Natural killer cell treated with Interleukin-12 subunit alpha and Interleukin-12 subunit beta and Interleukin-15 and Interleukin-18, amount 100 ng/mL, for 72 hours (primary cell): ENCODE measurements at places on chromosomes 1 and 21.
A peak's percentile ranks its signal among the peaks of the same experiment; 100 is the strongest.

DNA sequence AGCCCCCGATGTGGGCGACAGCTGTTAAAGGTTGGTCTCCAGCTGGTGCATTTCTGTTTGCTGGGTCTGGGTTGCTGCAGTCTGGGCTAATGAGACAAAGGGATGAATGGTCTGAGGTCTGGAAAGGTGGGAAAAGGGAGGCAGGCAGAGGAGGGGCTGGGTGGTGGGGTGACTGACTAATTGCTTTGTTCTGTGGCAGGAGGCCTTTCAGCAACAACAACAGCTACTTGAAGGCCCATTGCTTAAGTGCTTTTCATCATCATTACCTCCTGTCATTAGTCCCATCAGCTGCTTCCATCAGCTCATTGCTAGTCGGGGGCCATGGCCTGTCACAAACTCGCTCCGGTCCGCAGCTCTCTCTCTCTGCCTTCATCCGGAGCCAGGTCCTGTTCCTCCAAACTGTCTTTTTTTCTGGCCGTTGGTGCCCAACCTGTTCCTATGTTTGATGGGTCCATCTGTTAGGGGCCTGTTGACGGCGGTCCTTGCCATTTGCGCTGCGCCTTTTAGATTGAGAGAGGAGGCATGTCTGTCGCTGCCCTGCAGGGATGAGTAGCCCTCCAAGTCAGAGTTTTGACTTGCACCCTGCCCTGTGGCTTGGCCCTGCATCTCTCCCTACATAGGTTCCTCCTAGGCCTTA is 105.6 kb upstream of the PLXNA2 start:
- DNase-seq = no peak

DNA sequence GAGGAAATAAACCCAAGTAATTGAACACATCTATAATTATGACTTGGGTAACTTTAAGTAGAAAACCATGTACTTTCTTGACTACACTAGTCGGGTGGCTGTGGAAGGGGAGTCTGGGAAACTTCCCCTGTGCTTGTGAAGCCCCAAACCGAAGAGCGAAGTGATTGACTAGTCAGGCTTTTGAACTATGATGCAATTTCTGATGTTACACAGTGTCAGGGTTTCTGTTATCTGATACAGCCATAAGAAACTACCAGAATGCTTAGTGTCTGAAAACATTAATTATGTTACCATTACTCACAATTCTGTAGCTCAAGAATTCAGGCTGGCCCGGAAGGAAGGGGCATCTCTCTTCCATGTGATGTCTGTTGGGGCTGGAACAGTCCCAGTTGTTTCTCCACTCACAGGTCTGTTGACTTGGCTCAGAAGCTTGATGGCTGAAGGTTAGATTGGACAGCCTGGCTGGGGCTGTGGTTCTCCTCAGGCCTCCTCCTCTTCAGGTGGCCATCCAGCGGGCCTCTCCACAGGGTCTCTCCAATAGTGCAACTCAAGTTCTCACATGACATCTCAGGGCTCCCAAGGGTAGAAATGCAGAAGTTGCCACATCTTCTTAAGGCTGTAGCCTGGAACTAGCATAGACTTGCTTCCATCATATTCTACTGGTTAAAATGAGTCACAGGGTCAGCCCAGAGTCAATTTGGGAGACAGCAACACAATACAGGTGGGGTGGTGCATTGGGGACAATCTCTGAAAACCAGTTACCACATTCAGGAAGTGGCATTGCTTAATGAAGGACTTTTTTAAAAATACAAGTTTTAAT is 8.3 kb upstream of the C8B start:
- peak; percentile 64 for DNase-seq

- DNase-seq = no peak
Measured at GRCh38 chr1:54355931-54356679, 50.1 kb downstream of the SSBP3 start.

DNA sequence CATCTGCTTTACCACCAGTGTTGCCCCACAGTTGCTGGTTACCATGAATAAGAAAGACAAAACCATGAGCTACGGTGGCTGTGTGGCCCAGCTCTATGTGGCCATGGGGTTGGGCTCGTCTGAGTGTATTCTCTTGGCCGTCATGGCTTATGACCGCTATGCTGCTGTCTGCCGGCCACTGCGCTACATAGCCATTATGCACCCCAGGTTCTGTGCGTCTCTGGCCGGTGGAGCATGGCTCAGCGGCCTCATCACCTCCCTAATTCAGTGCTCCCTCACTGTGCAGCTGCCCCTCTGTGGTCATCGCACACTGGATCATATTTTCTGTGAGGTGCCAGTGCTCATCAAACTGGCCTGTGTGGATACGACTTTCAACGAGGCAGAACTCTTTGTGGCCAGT is 14.0 kb downstream of the OR2G6 start:
- DNase-seq = no peak

- DNase-seq = no peak
Measured at GRCh38 chr1:43098200-43098599, 73.9 kb downstream of the EBNA1BP2 start.

DNA sequence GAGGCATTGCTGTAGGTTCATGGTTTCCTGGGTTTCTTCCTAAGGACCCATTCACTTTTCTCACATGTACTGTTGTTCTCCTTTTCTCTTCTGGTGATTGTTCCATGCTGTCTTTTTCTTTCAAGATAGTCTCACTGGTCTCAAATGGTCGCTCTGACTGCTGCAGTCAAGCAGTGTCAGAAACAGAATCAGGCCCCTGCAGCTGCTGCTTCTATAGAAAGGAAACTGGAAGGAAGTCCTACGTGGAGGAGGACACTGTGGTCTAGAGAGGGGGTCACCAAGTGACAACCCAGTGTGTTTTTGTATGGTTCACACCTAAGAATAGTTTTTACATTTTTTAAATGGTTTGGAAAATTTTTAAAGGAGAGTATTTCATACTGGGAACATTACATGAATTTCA is 2.4 kb downstream of the NECAP2 start:
- DNase-seq = no peak

GRCh38 chr1:31306278-31306677 is 9.4 kb downstream of the ZCCHC17 start:
- DNase-seq = no peak

DNA sequence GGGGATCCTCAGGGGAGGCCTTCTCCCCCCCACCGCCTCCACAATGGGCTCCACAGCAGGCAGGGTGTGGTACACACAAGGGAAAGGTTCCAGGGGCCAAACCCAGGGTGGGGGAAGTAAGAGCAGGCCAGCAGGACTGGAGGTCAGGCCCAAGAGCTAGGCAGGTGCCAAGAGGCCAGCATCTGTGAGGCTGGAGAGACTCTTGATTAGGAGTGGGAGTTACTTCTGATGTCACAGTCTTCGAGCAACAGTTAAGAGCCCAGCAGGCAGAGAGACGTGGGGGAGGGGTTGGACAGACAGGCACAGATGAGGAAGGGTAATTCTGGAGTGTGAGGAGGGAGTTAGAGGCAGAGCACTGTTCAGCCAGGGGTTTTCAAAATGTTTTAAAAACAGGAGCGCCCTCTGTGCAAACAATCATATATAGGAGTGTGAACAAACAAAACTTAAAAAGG is 55.8 kb downstream of the SLC9A1 start:
- no peak for DNase-seq

- DNase-seq = no peak
Measured at GRCh38 chr1:167900907-167901306, 13.0 kb downstream of the ADCY10 start.

DNA sequence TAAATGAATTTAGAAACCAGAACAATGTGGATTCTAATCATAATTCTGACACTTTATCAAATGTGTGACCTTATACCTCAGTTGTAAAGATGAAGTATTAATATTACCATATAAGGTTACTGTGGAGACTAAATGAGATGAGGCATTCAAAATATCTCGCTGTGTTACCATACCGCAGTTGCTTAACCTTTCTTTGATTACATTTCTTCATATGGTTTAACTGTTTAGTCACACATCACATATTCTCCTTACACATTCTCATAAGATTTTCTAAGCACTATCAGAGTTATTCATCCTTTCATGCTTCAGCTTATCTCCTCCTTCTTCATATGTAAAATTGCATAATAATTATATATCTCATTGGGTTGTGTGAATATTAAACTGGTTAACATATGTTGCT is 88.9 kb downstream of the LRRC53 start:
- no peak for DNase-seq

DNA sequence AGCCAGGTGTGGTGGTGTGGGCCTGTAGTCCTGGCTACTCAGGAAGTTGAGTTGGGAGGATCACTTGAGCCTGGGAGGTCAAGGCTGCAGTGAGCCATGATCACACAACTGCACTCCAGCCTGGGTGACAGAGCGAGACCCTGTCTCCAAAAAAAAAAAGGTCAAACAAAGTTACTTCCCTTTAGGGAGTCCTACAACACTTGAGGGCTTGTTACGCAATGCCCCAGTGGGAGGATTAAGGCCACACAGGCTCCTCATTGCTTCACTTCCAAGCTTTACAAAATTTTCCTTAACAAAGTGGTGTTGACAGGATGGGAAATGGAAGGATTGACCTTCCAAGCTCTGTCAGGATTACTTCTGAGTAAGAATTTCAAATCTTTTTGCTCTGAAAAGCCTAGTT is 6.2 kb upstream of the EXTL1 start:
- no peak for DNase-seq

DNA sequence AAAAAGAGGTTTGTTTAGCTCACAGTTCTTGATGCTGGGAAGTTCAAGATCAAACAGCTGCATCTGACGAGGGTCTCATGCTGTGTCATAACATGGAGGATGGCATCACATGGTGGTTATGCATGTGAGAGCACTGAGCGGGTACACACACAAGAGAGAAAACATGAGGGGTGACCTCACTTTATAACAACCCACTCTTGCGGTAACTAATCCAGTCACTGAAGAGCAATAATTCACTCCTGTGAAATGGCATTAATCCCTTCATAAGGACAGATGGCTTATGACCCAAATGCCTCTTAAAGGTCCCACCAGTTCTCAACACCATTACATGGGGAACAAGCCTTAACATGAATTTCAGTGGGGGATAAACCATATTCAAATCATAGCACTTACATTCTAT is 23.2 kb upstream of the CHIT1 start:
- no peak for DNase-seq

DNA sequence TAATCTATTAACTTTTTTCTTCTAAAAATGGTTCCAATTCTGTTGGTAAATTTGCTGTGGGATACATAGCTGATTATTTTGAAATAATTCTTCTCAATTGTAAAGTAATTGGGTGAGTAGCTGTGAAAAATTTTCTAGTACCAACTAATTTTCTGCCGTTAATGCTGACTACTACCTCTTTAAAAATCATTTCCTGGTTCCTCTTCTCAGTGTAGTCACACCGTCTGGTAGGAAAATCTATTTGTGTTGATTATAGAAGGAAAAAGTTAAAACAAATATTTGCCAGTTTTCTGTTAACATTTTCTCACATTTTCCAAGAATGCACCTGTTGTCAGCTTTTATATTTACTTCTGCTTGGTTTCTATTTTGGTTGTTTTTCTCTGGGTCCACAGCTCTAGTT is 82.0 kb downstream of the MAP3K21 start:
- no peak for DNase-seq

DNA sequence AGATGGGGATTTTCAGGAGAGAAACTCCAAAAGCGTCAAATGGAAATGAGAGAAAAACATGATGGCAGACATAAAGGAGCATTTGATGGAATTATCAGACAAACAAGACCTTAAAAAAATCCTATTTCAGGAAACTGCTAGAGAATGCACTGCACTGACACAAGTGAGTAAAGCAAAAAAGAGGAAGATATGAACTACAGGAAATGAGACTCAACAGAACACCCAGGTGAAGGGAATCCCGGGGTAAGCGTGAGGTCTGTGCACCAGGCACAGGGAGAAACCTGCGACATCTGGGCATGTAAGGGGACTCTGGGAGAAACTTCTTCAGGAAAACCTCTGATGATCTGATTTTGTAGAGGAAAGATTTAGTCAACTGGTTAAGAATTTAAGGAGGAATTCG is 2.8 kb downstream of the TARBP1 start:
- no peak for DNase-seq

- DNase-seq = no peak
Measured at GRCh38 chr1:64171246-64171645, 32.2 kb upstream of the UBE2U start.

- no peak for DNase-seq
Measured at GRCh38 chr1:31834501-31834900, 18.7 kb upstream of the SPOCD1 start.

- DNase-seq = no peak
Measured at GRCh38 chr1:104765085-104765484, 1015.4 kb downstream of the AMY1C start.

DNA sequence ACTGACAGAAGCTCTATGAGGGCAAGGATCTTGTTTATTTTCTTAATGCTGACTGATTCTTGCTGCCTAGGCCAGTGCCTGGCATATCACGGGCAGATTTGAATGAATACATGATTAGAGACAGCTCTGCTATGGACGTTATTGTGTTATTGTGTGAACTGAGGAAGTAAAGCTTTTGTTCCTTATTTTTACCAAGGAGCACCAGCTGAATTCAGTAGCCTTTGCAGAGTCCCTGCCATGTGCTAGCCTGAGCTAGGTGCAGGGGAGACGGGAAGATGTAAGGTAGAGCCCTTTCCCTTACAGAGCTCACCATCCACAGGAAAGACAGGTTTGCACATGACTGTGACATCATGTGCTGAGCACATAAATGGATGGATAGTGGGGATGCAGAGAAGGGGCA is 36.0 kb upstream of the SCMH1 start:
- DNase-seq = no peak

DNA sequence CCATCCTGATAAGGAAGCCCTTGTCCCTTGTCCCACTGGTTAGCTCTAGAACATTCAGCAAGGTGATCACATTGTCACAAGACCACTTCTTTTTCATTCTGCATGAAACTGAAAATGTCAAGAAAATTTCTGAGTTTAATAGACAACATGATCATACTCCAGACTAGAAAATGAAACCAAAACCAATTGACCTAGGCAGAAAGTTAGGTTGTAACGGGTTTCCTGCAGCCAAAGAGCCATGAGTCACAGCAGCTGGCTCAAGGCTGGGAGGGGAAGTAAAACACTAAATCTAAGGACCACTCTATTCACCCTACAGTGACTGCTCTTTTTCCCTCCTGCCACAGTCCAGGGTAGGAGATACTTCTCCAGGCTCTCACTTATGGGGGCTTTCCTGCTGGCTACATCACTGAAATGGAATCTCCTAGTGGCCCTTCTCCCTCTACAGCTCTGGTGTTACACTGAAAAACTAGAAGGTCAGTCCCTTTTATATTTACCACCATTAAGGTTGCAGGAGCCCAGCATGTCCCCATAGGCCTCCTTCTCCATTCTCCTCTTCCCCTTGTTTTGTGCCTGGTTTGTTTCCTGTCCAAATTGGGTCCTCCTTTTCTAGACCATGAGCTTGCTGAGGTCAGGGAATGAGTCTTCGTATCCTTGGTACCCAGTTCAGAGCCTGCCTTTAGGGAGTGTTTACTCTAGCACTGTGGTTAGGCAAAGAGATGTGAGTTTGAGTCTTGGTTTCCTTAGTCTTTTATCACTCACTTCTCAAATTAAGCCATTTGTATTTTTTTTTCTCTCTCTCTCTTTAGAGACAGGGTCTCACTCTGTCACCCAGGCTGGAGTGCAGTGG is 236.5 kb upstream of the JUN start:
- peak; percentile 79 for DNase-seq
